ENCODE measurements at places on chromosomes 7 and 10.

DNA sequence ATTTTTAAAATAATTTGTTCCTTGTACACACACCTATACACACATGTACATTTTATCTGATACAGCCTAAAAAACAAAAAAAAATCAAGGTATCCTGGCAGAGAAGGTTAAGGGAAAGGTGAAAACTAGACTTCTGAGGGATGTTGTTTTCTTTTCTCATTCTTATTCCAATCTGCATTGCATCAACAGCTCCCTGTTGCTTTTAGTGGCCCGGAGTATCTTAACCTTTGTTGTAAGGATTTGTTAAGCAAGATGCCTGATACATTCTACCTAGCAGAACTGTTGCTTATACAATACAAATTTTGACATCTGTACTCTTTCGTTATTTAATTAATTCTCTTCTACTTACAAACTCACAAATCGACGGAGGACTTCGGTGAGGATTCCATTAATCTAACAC is 167.4 kb downstream of the GNAI1 start:
- DNase-seq = no peak

- DNase-seq = no peak
Measured at GRCh38 chr7:157694376-157694665, 357.5 kb downstream of the DNAJB6 start.

GRCh38 chr7:140869430-140869829 is 55.3 kb downstream of the BRAF start:
- no peak for DNase-seq

DNA sequence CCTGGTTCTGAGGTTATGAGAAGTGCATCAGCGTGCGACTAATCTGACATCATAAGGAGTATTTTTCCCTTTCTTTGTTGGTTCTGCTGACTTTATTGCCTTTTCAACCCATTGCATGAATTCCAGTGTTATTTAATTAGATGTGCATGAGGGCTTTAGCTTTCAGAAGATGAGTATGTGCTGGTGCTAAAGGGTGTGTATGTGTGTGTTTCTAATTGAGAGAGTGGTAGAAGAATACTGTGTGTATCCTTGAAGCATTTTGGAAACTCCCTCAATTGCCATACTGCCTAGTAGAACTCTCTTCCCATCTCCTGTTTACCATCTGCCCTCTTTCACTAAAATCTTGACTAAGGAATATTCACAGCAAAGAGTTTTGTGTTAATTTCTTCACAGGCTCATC is 158.1 kb downstream of the SND1 start:
- no peak for DNase-seq

DNA sequence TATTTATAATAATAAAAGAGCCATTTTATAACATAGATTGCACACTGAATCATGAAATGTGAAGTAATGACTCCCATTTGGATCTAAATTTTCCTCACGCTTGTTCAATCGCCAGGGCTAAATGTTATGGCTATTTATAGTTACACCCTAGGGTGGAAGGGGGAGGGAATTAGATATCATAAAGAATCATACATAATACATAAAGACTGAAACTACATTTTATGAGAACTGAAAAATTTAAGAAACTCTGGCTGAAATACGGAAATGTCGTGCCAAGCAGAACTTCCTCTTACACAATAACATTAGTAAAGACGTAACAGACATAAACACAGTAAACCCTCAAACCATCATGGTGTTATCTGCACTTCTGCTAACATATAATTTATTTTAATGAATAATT is 327.5 kb upstream of the PHF14 start:
- DNase-seq = no peak

DNA sequence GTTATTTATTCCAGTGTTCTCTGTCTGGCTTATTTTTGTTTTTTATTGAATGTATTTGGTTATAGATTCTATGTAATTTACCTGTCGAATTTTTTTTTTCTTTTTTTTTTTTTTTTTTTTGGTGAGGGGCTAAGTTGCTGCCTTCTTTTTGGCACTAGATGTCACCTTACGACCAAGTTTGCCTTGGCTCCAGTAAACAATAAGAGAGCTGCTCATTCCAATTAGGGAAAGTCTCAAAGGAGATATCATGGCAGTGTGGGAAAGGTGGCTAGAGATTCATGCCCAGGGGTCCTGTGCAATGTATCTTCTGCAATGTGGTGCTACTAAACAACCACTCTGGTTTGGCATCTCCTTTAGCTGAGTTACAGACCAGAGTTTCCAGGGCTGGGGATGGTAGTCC is 84.0 kb downstream of the PTPN20 start:
- DNase-seq = no peak

DNA sequence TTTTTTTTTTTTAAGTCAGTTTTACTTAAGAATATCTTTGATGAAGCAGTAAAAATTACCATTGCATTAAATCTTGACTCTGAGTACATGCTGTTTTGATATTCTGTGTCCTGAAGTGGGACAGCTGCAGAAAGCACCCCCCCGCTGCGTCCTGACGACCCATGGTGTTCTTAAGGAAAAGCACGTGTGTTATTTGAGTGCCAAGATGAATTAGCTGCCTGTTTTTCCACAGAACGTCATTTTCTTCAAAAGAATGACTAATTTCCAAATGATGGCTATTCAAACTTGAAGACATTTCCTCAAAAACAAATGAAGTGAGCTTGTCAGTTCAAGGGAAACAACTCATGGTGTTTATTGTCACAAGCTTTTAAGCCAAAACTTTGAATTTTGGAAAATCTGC is 45.9 kb downstream of the CREM start:
- DNase-seq = no peak

- DNase-seq = no peak
Measured at GRCh38 chr7:150965273-150965830, 12.8 kb downstream of the KCNH2 start.

DNA sequence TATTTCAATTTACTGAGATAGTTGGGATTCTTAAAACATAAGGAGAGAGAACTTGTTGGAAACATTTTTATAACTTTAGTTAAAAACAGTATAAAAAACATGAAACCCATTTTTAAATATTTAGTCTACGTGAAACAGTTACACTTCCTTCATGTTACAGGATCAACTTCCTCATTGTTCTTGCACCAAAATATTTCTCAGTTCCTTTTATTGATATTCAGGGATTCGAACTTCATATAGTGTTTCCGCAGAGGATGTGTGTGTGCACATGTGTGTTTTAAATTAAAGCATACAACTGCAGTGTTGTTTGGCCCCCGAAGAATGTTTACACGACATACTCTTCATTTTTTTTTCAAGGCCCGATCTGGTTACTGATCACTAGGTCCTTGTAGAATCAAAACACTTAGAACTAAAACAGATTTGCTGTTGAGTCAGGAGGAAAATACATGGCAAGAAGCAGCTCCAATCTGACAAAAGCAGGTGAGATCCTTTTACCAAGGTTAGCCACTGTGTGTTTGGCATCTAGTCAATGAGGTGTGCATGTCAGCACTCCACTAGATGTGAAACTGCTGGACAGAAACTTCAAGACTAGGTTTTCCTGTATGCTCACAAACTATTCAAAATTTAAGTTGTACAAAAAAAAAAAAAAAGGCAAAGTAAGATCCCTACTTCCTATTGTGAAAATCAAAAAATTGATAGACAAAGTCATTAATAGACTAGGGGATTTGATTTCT is 60.4 kb downstream of the INSYN2A start:
- DNase-seq = no peak

- DNase-seq = no peak
Measured at GRCh38 chr10:17227367-17228090, 512 bp upstream of the VIM start.

DNA sequence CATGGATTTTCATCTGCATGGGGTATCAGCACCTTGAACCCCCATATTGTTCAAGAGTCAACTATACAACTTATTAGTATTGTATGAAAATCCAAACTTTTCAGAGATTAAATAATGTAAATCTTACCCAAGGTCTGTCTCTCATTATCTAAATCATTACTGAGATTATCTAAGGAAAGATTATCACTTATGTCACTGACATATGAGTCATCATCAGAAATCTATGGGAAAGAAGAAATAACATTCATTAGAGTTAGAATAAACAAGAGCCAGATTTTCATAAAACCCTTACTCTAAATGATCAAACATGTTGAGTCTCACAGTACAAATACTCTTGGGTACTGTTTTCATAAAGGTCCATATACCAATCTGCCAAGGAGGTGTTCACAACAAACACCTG is 83.3 kb upstream of the GSDME start:
- no peak for DNase-seq

All from LoVo (cell line).